Thymus (tissue), 14 donors: ENCODE measurements at places on chromosomes 2 and 18.

- no peak for DNase-seq
Measured at GRCh38 chr2:47299555-47299954, 103.4 kb upstream of the MSH2 start.

DNA sequence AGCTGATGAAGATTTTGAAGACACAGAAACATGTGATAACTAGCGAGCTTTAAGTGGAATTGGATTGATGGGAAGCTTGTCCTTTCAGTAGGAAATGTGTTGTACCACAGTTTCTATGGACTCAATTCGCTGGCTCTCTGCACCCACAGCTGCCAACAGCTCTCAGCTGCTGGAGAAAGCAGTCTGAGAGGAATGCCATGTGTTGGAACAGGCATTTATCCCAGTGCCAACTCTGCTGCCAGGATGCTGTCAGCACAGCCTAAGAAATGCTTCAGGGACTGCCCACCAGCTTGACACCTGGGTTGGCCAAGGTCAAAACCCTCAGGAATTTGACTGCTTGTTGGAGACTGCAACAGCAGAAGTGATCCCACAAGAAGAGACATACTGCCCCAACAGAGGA is 193.0 kb upstream of the THSD7B start:
- DNase-seq, result no peak

- no peak for DNase-seq
Measured at GRCh38 chr2:9897331-9897737, 54.1 kb downstream of the TAF1B start.

DNA sequence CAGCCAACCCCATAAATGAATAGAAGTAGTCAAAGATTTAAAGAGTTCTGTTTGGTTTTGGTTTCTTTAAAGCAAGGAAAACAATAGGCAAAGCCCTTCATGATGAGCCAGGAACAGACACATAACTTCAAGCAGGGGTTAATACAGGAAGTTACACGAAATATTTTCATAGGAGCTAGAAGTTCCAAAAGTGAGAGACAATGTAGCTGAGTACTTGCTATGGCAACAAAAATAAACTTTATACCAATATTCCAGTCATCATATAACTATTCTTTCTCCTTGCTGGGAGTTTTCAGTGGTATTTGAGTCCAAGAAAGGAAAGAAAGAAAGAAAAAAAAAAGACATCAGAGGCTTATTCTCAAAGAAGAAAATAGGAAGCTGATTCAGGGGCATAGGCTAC is 56.2 kb downstream of the COBLL1 start:
- DNase-seq, result no peak

GRCh38 chr2:64447317-64448040 is 6.5 kb upstream of the LGALSL start:
- no peak for DNase-seq

GRCh38 chr2:228239207-228239906 is 57.9 kb upstream of the SPHKAP start:
- DNase-seq, result no peak

DNA sequence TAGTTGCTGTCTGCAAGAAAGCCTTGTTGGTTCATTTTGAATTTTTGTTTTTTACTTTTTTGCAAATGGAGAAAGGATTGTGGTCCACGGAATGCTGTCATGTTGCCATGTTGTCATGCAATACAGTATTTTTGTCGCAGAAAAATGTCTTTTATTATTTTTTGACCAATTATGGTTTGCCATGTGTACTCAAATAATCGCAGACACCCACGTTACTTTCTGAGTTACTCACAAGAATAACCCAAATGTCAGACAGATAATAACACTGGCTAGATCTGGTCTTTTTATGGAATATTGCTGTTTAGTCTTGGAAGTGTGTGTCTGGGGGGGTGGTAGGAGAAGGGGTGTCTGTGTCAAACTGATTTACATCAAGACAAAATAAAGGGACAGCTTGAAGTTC is 188.9 kb downstream of the LTBP1 start:
- no peak for DNase-seq

GRCh38 chr2:173050684-173051083 is 25.0 kb upstream of the MAP3K20 start:
- DNase-seq, result no peak

GRCh38 chr18:5429681-5430080 is 114.1 kb downstream of the EPB41L3 start:
- no peak for DNase-seq

DNA sequence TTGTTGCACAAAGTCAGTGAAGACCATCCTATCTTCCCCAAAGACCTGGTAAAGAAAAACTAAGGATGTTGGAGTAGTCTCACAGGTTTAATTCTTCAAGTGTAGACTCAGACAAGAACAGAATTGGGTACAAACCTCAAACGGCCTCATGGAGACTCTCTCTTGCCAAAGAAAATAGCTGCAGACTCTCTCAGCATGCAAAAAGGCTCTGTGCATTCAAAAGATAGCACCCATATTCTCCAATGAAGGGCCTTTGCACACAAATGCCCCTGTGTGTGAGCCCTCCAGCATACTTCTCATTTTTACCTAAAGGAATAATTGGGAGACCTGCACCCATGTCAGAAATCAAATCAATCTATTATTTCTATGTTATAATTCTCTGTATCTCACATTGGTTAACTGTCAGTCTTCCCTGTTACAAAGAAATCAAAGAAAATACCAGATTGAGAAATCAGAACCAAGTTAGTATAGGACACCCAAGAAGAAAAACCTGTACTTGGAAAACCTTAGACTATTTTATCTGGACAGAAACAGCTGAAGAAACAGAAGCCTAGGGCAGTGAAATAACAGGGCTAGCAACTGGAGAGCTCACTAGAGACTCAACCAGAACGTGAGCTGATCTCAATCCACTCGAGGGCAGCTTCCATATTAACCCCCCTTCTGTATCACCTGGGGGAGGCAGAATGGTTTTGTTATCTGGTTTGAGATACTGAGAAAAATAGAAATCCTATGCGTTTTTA is 134.7 kb upstream of the DNAJC10 start:
- no peak for DNase-seq

- DNase-seq, result no peak
Measured at GRCh38 chr2:236872015-236872414, 213.7 kb upstream of the COPS8 start.

- DNase-seq, result no peak
Measured at GRCh38 chr2:205786976-205787375, 104.7 kb downstream of the NRP2 start.

GRCh38 chr18:54269893-54270844 is 852 bp downstream of the POLI start:
- DNase-seq, result peak; percentile 52

DNA sequence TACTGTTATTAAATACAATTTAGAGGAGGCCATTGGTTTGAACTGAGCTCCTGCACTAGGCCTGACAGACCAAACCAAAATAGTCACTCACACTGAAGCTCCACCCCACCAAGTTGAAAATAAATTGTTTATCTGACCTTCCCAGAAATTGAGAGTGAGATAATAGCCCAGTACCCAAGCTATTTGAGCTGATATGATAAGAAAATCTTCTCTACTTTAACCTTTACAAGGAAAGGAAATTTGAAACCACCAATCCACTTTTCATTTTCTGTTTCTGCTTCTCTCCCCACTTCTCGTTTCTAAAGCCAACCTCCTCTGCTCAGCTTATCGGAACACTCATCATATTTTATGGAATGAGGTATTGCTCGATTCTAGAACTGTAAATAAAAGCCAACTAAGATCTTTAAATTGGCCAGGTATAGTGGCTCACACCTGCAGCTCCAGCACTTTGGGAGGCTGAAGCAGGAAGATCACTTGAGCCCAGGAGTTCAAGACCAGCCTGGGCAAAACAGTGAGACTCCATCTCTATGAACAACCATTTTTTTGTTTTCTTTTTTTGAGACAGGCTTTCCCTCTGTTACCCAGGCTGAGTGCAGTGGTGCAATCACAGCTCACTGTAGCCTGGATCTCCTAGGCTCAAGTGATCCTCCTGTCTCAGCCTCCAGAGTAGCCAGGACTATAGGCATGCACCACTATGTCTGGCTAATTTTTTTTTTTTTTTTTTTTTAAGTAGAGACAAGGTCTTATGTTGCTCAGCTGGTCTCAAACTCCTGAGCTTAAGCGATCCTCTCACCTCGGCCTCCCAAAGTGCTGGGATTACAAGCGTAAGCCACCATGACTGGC is 13.3 kb upstream of the GALM start:
- DNase-seq, result no peak

DNA sequence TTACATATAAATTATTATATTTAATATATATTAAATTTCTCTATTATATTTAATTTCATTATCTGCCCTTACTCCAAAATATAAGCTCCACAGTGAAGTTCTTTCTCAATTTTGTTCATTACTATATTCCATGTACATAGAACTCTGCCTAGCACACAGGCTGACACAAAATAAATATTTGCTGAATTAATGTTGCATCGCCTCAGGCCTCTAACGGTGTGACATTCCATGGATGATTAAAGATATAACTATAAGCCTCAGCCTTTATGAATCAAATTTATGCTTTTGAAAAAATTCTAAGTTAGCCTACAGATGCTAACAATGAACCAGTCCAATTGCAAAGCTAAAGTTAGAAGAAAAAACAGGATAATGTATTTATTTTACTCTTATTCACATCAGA is 1337.2 kb upstream of the NRXN1 start:
- DNase-seq, result no peak

GRCh38 chr2:121860033-121860757 is 104.7 kb downstream of the TSN start:
- DNase-seq, result no peak

- DNase-seq, result no peak
Measured at GRCh38 chr2:189679226-189679625, 4.8 kb downstream of the ANKAR start.

DNA sequence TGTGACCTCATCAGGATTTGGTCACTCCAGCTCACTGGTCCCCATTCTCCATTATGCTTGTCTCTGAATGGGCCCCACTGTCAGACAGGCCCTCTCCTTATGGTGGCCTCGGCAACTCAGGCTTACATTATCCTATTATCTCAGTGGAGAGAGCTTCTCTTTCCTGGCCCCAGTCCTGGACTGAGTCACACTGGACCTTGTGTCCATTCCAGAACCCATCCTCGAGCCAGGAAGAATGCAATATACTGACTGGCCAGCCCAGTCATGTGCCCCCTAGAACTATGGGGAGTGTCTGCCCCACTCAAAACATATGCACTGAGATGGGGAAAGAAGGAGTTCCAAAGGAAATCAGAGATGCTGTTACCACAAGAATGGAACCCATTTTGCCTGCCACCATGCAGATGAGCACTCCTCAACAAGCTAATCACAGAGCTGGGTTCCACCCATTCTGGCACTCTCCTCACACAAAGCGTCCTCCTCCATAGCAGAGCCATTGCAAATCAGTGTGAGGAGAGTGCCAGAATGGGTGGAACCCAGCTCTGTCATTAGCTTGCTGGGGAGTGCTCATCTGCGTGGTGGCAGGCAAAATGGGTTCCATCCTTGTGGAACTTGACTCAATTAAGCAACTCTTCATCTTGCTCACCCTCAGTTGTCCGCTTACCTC is 71.9 kb downstream of the CHRNA1 start:
- no peak for DNase-seq

- no peak for DNase-seq
Measured at GRCh38 chr2:100072503-100072902, 69.9 kb downstream of the AFF3 start.

DNA sequence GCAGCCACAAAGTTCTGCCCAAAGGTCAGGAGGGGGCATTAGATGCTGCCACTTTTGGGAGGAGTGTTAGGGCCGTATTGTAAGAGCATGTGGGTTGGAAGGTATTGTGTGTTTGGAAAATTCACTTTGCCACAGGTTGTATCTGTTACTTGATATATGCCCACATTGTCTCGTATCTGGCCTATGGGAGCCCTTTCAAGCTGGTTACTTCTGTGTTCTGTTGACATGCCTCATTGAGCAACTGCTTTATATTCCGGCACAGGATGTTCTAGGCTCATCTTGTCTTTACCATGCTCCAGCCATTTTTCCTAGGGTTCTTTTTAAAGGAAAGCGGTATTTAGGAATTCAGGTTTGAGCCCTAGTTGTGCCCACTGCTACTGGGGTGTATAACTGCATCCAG is 6.0 kb downstream of the ADNP2 start:
- DNase-seq, result no peak

DNA sequence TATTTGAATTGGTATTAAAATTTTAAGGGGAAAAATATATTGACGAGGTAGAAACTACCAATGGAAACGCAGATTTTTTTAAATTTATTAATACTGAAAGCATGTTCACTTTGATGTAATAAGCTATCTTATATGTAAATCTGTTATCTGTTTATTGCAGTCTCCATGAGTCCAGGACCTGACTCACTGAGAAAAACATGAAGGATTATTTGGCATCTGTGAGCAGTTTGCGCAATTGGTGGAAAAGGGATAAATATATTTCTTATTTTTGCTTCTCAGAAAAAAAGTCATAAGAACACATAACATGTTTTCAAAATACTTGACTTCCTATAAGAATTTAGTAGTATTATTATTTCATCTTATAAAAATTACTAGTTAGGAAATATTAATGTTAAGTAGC is 561.4 kb downstream of the ADCYAP1 start:
- no peak for DNase-seq

DNA sequence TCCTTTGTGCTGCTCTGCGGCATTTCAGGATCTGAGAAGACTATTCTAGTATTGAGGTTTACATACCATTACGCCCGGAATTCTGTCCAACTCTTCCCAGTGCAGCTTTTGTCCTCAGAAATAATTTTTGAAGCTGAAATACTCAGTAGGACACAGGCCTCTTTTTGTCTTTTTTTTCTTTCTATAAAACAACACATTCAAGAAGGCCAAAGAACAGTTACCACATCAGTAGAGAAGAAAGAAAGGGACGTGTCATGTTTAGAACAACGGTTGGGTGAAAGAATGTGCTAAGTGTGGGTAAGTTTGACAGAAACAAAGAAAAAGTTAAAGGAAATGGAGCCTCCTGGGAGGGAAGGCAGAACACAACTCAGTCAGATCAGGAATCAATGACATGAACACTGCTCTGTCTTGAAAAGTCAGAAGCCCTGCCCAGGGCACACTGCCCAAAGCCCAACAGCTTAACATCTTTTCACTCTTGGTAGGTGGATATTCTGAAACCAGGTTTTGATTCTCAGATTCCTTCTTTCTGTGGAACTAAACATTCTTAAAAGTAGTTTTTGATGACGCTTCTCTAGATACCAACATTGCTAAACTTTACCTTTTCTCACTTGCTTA is 198.6 kb upstream of the CWC22 start:
- DNase-seq, result no peak

- no peak for DNase-seq
Measured at GRCh38 chr2:96685577-96686459, 43.3 kb downstream of the FER1L5 start.

DNA sequence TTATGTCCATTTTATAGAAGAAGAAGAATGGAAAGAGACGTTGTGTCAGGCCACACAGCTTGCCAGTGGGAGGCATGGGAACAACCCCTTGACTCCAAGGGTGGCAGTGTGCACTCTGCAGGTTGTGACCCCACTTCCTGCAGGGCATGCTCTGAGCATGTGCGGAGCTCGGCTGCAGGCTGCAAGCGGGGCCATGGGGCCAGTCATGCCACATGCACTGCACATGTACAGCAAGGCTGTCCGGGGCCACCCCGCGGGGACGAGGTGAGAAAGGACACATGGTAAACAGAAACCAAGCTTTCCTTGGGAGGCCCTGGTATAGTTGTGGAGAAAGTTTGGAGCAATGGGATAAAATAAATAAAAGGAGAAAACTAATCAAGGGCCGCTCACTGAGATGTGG is 47.4 kb upstream of the DNMT3A start:
- DNase-seq, result no peak

- no peak for DNase-seq
Measured at GRCh38 chr2:184302506-184302905, 295.8 kb upstream of the ZNF804A start.

- no peak for DNase-seq
Measured at GRCh38 chr2:20600756-20601325, 50.1 kb downstream of the HS1BP3 start.

- DNase-seq, result no peak
Measured at GRCh38 chr2:97754690-97755346, 41.4 kb downstream of the ZAP70 start.
